ENCODE measurements at places on chromosomes 4 and X.

DNA sequence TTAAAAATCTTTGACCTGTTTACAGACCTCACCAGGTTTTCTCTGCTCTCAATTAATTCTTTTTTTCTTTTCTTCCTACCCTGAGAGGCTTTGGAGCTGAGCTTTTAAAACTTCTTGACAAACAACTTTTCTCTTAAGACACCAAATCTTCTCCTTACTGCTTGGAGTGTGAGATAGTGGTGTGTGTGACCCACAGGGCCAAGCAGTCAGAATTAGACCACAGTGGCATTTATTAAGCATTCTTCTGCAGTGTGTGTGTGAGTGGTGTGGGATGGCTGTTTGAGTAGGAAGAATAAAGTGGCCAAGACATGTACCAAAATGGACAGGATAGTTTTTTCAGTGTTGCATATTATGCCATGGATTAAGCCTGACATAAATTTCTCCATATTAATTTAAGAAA is 665.1 kb downstream of the RAPGEF2 start:
- DNase-seq: no peak
- H3K27ac ChIP-seq: no peak overlapping the region
- no peaks in the 10 kb centered on the region for H3K27me3 ChIP-seq
- H3K4me1 ChIP-seq: no peaks in the 10 kb centered on the region
- H3K36me3 ChIP-seq: no peaks in the 10 kb centered on the region

DNA sequence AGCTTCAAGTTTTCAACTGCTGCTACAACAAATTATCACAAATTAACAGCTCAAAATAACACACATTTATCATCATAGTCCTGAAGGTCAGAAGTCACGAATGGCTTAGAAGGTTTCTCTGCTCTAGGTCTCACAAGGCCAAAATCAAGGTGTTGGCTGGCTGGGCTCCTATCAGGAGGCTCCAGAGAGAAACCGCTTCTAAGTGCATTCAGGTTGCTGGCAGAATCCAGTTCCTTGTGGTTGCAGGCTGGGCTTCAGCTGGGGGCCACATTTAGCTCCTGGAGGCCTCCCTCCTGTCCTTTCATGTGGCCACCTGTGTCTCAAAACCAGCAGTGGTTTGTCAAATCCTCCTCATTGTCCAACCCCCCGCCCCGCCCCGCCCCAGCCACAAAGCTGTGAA is 15.4 kb downstream of the MRFAP1 start:
- H3K4me3 ChIP-seq: no peak overlapping the region
- DNase-seq: no peak
- no peak overlapping the region for H3K27ac ChIP-seq
- no peaks in the 10 kb centered on the region for H3K36me3 ChIP-seq
- H3K4me1 ChIP-seq: no peaks in the 10 kb centered on the region

- no peak for DNase-seq
- H3K36me3 ChIP-seq: no peaks in the 10 kb centered on the region
- H3K4me3 ChIP-seq: no peak overlapping the region
- no peaks in the 10 kb centered on the region for H3K4me1 ChIP-seq
- H3K27ac ChIP-seq: no peak overlapping the region
Measured at GRCh38 chr4:171583790-171584189, 229.4 kb upstream of the GALNTL6 start.

- no peaks in the 10 kb centered on the region for H3K27me3 ChIP-seq
- H3K4me1 ChIP-seq: no peaks in the 10 kb centered on the region
- no peak overlapping the region for H3K27ac ChIP-seq
- no peaks in the 10 kb centered on the region for H3K36me3 ChIP-seq
Measured at GRCh38 chr4:37879365-37879764, 11.5 kb upstream of the TBC1D1 start.

DNA sequence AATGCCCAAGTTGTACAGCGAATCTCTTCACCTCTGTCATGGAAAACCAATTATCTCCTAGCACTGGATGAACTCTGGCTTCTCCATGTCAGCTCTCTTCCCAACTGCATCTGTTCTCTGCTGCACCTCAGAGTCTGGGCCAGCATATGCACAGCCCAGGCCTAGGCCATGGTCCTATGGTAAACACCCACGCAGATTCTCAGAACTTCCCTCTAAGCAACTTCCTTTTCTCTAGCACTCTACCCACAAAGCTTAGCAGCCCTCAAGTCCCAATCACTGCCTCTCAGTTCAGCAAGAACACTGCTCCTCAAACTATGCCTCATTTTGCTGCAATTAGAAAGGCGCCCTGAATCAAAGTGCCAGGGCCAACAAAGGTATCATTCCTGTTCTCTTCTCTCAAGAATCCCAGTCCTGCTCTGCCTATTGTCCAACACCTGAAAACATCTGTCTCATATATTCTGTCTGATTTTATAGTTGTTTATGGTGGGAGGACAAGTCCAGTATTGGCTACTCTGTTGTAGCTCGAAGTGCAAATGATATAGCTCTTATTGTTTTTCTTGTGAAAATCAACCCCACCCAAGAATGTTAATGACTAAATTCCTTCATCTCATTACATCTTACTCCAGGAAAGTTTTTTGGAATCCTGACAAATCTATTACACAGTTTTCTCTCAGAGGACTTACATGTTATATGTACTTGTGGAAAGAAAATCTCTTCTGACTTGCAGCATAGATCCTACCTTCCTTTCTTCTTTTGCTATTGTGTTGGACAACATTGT is 85.4 kb downstream of the DCHS2 start:
- no peaks in the 10 kb centered on the region for H3K27me3 ChIP-seq
- no peaks in the 10 kb centered on the region for H3K36me3 ChIP-seq
- no peak overlapping the region for H3K27ac ChIP-seq
- no peak overlapping the region for H3K4me3 ChIP-seq
- no peak for DNase-seq

DNA sequence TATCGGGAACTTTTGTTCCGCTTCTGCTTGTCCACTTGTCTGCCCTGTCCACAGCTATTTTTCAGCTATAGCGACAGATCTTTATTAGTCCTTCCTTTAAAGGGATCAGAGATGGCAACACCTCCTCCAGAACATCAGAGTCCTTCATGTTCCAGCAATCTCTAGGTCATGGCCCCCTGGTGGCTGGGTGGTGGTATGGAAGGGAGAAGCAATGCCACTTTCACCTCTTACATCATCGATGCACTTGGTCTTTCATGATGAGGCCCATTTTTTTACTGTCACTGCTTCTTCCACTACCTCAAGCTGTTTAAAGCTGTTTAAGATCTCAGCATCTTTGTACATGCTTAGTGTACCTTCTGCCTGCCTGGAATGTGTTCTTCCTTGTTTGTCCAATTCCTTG is 106.7 kb downstream of the ARHGAP6 start:
- H3K4me1 ChIP-seq: no peaks in the 10 kb centered on the region
- H3K27me3 ChIP-seq: no peaks in the 10 kb centered on the region
- H3K36me3 ChIP-seq: no peaks in the 10 kb centered on the region
- peak; percentile 2 for DNase-seq
- no peak overlapping the region for H3K4me3 ChIP-seq
- H3K27ac ChIP-seq: no peak overlapping the region

Data from iPS DF 6.9 (cell line).